ENCODE measurements at places on chromosomes 5 and 9.

- peak; percentile 28 for DNase-seq
These were observed 7.2 kb downstream of the P4HA2 start for GRCh38 chr5:132220491-132220890.

GRCh38 chr5:378976-379742 lies 57.6 kb downstream of the AHRR start:
- no peak for DNase-seq

- DNase-seq = peak; percentile 19
These were observed 91.8 kb upstream of the MTAP start for GRCh38 chr9:21710548-21711191.

GRCh38 chr9:109109967-109110328 lies 9.8 kb downstream of the TMEM245 start:
- DNase-seq = peak; percentile 66

GRCh38 chr5:141696431-141696830 lies 14.4 kb upstream of the ARAP3 start:
- DNase-seq = no peak

GRCh38 chr5:759781-760362 lies 24.7 kb downstream of the ZDHHC11B start:
- DNase-seq = no peak

GRCh38 chr5:126233256-126233655 lies 190.0 kb upstream of the GRAMD2B start:
- DNase-seq = peak; percentile 15

- no peak for DNase-seq
These were observed 43.0 kb downstream of the ADAMTSL1 start for GRCh38 chr9:18516965-18517364.

- peak; percentile 24 for DNase-seq
These were observed 982 bp downstream of the EPB41L4A start for GRCh38 chr5:112417931-112418658.

DNA sequence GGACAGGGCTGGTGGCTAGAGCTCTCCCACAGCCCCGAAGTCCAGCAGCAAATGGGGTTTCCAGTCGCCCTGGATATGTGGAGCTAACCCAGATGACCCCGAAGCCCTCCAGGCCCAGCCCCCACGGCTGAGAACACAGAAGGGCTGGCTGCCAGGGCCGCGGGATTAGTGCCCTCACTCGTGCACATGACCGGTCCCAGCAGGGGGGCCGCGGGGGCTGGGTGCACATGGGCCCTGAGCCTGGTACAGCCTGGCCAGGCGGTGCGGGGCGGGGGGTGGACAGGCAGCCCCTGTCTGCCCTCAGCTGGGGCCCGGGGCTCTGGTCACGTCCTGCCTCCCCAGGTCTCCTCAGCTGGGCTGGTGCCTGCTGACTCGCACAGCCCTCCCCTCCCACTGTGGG lies 5.9 kb downstream of the SSNA1 start:
- no peak for DNase-seq

DNA sequence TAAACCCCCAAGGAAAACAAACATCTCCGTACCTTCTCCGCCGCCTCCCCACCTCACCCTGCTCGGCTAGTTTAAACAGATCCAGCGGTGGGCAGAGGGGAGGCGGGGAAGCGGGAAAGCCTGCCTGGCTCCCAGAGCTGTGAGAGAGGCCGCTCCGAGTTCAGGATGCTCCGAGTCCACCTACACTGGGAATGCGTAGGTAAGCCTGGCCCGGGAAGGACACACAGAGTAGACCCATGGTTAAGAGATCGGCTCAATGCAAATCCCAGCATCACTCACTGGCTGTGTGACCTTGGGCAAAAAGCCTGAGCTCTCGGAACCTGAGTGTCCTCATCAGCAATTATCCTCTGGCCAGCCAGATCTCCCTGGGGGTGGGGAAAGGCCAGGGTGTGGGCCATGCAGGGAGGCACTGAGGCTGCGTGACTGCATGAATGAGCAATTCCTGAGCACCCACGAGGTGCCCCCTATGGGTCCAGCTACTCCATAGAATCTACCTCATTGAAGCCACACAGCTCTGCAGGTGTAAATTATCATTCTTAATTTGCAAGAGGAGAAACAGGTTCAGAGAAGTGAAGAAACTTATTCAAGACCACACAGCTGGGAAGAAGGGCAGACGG lies 30.5 kb upstream of the LMX1B start:
- no peak for DNase-seq

- DNase-seq = no peak
These were observed 168.1 kb downstream of the EFNA5 start for GRCh38 chr5:107502676-107503060.

DNA sequence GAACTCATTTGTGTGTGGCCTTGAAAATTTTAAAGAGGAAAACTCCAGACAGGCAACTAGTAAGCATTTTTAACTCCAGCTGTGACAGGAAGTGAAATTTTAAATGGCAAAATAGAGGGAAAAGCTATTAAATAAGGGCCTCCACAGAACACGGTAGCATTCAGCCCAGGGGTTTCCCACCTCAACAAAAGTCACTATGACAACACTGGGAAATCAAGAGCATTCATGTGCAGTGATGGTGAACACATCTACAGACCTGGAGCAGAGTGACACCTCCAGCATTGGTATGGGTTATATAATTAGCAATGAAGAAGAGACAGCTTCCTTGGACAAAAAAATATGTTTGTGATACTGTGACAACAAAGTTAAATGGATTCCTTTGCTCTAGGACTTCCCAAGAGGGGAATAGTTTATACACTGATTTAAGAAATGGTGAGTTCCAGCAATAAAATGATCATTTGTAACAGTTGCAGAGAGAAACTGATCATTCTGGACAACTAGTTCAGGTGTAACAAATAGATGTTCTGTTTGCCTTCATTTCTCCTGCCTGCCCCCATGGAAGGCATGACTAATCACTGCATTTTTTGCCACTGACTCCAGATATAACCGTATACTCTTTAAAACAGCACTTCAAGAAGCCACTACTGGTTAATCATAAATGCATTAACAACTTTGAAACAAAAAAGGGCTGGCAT lies 93.3 kb upstream of the SLC44A1 start:
- peak; percentile 61 for DNase-seq

GRCh38 chr5:131389096-131389868 lies 125.4 kb downstream of the CDC42SE2 start:
- no peak for DNase-seq

GRCh38 chr9:124617477-124618141 lies 110.4 kb upstream of the NR5A1 start:
- peak; percentile 89 for DNase-seq

DNA sequence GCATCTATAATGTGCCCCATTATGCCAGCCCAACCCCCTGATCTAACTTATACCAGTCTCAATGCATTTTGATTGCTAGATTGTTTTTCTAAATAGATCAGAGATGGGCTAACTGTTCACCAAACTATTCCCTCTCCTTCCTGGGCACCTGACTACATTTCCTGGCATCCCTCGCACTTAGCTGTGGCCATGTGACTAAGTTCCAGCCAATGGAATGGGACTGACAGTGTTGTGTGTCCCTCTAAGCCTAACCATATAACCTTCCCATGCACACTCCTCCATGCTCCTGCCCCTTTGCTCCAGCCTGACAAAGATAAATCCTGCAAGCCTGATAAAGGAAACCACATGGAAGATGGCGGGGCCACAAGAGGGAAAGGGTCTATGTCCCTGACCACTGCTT lies 12.3 kb upstream of the IFNK start:
- no peak for DNase-seq

GRCh38 chr5:159339460-159339859 lies 9.2 kb upstream of the IL12B start:
- no peak for DNase-seq

GRCh38 chr5:134738963-134739661 lies 764 bp downstream of the CAMLG start:
- peak; percentile 65 for DNase-seq

- no peak for DNase-seq
These were observed 31.1 kb downstream of the DYNC2I2 start for GRCh38 chr9:128625391-128626146.

GRCh38 chr9:99259231-99259918 lies 37.3 kb downstream of the SEC61B start:
- peak; percentile 66 for DNase-seq

- no peak for DNase-seq
These were observed 25.8 kb downstream of the TRPM6 start for GRCh38 chr9:74861773-74862474.

DNA sequence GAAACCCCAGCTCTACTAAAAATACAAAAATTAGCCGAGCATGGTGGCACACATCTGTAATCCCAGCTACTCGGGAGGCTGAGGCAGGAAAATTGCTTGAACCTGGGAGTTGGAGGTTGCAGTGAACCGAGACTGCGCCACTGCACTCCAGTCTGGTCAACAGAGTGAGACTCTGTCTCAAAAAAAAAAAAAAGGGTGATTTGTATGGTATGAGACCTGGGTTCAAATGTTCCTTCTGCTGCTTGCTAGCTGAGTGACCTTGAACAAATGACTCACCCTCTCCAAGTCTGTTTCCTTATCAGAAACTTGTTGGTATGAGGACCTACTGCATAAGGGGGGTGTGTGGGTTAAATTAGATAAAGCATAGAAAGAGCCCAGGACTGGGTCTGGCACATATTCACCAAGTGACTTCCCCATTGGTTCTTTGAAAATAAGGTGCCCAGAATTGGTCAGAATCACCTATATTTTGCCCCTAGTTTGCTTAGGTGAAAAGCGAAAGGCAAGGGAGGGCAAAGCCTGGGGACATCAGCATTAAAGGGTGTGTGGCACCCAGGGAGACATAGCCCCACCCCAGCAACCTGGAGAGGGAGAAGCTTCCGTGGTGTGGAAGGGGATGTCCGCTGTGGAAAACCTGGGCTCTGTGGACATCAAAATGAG lies 9.9 kb downstream of the SLC25A25 start:
- no peak for DNase-seq

GRCh38 chr9:11618241-11618805 lies 1005.5 kb upstream of the PTPRD start:
- DNase-seq = no peak

GRCh38 chr9:138022121-138022741 lies 144.6 kb downstream of the CACNA1B start:
- peak; percentile 16 for DNase-seq

GRCh38 chr5:74205767-74206578 lies 434.6 kb downstream of the ENC1 start:
- no peak for DNase-seq

GRCh38 chr5:24141046-24141445 lies 503.7 kb downstream of the CDH10 start:
- DNase-seq = no peak

DNA sequence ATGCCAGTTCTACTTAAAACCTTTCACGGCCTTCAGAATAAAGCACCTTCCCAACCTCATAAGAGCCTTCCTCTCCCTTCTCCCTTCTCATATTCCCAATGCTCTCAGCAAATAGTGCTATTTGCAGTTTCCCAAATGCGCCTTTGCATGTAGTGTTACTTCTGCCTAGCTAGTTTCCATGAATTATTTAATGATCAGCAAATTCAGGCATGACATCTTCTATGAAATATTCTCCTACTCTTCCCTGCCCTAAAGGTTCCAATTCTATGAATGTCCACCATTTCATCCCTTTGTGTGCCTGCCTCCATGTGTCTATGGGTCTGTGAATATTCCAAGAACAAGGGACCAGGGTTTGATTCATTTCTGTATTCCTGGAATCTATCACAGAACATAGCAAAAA lies 98.8 kb upstream of the NR5A1 start:
- no peak for DNase-seq

GRCh38 chr5:38650946-38651345 lies 94.5 kb upstream of the LIFR start:
- peak; percentile 46 for DNase-seq

DNA sequence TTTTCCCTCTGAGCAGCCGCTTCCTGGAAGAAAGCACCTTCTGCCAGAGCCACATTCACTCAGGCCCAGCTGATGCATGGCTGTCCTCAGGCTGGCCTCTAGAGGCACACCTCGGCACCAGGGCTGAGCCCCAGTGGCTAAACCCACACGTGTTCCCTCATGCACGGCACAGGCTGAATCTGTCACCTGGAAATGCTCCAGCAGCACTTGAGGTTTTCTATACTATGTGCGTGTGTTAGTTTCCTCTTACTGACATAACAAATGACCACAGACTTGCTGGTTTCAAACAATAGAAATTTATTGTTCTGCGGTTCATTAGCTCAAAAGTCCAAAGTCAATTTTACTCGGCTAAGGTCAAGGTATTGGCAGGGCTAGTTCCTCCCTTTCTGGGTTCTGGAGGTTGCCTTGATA lies 141.4 kb downstream of the LRRC70 start:
- DNase-seq = peak; percentile 21

GRCh38 chr5:54570916-54571315 lies 53.4 kb downstream of the SNX18 start:
- DNase-seq = peak; percentile 61

- DNase-seq = no peak
These were observed 28.4 kb upstream of the EBF1 start for GRCh38 chr5:159128070-159128541.

- no peak for DNase-seq
These were observed 129.3 kb downstream of the EFNA5 start for GRCh38 chr5:107541400-107541799.

DNA sequence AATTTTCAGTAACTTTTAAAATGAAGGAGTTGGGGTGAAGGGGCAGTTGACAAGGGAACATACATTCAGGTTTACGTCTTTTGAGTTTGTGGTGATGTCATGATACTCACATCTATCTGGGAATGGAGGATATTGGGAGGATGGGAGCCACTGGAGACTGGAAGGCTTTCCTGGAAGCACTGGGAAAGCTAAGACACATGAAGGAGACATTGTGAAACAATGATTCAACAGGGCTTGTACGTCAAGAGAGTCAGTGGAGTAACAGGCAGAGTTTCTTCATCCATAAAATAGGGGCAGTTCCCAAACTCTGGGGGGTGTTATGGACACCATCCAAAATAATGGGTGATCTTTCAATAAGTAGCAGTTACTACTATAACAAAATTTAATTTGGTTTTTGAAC lies 572.8 kb downstream of the CCDC171 start:
- peak; percentile 60 for DNase-seq

GRCh38 chr5:56673171-56673570 lies 142.2 kb upstream of the MAP3K1 start:
- no peak for DNase-seq

DNA sequence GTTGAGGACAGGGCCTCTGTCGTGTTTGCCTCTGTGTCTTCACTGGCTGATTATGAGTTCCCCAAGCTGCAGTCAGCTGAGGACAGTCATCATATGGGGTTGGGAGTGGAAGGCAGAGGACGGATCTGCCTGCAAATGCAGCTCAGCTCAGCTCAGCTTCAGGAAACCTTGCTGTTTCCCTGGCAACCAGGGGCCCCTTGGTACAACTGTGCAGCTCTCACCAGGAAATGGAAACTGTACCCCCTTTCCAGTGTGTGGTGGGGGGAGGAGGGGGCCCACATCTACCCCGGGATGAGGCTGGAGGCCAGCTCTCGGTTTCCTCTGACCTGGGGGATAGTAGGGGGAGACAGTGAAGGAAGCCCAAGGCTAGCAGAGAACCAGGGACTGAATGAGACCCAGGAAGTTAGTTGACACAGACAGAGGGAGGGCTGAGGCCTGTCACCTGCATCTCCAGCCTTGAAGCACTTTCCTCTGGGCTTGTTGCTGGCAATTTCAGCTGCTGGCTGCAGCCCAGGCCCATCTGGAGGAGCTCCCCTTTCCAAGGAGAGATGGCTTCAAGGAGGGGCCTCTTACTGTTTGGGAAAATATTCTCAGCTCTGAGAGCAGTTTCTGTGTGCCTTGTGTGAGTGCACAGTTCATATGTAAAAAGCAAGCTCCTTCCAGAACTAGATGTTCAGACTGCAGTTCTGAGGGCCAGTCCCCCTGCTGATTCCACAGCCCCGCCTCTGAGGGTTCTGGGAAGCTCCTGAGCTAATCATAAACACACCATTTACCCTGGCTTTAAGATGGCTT lies 6.9 kb downstream of the ANXA6 start:
- peak; percentile 88 for DNase-seq
